LHCN-M2 (cell line): ENCODE measurements at places on chromosomes 7 and 10. TPM values are rescaled to one million over a fixed set of nuclear protein-coding genes. Genes with fewer than 3 reads are reported as not detected.

CRTAC1 gene
- total RNA-seq: not detected in 2 replicates

SHTN1 gene
- total RNA-seq: 2.7 and 3.7 TPM in 2 replicates

DNA sequence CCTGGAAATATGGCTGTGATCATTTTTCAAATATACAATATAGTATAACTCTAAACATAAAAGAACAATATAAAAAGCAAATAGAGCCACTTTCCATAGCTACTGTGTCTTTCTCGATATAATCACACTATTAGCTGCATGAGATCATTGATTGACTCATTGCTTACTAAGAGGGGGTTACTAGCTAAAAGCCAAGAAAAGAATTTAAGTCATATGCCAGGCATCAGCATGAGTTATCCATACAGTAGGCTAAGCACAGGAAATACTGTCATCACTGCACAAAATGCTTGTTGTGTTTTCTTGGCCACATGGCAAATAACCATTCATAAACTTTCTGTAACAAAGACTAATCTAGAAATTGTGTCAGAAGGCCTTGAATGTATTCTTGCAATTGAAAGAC, 18.8 kb upstream of the ABCB5 start:
- peak; percentile 81 for DNase-seq

DNA sequence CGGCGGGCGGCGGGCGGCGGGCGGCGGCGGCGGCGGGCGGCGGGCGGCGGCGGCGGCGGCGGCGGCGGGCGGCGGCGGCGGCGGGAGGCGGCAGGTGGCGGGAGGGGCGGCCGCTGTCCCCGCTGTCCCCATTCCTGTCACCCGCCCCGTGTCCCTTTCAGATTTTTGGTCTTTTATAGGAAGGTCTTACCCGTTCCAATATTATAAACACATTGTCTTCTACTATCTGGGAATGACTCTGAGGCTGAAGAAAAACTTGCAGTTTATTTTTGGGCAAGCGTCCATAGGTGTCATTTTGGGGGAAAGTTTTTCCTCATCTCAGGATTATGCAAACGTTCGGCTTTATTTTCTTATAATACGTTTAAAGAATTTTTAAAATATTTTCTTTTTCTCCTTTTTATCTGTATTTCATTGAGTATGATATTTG, 578 bp downstream of the ZNF713 start:
- DNase-seq: no peak

DNA sequence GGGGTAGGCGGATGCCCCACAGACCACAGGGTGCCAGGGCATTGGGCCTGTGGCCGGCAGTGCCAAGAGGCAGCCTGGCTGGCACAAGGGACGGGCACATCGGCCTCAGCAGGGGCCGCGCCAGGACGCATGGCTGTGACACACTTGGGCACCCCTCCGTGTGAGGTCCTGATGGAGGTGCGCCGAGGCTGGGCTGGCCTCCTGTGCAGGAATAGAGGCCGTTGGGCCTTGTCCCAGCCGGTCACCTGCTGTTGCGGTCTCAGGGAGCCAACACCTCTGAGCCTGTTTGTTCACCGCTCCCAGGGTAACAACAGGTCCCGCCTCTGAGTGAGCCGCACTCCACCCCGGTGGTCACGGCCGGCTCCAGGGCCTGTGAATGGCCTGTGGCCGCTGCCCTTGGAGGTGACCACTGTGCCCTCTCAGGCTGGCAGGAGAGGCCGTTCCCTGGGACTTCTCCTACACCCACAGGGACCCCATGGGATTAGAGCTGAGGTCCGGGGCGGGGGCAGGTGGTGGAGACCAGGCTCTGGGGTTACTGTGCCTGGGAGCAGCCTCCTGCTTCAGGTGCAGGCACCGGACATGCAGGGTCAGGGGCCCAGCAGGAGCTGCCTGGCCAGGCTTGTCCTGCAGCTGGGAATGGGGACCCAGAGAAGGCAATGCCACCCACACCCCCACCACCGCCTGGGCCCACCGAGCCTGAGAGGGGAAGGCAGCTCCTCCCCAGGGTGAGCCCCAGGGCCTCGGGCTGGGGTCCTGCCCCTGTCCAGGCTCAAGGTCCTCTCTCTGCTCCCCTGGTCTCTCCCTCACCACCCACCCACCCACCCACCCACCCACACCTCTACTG, 12.0 kb downstream of the PWWP2B start:
- DNase-seq: no peak

DNA sequence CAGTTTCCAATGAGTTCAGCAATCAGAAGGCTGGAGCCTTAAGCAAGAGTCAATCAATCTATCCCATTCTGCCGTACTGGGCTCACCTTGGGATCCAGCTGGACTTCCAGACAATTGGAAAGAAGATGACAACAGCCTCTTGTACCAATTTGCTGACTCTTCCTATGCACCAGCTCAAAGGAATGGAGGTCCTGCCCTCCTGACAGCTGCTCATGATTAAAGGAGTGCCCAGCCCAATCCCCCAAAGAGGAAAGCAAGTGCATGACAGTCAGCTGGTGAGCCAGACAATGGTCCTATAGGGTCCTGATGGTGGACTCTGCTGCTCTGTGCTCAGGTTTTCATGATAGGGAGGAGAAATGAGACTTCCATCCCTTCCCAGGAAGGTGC, 25.1 kb downstream of the VSTM4 start:
- peak; percentile 11 for DNase-seq

GRCh38 chr10:102644646-102645387, 538 bp downstream of the TRIM8 start:
- peak; percentile 64 for DNase-seq

- DNase-seq: no peak
Observed at GRCh38 chr7:4000139-4000538, 682.0 kb upstream of the FOXK1 start.

- no peak for DNase-seq
Observed at GRCh38 chr10:131009791-131010190, 301.7 kb downstream of the TCERG1L start.
